ENCODE measurements at places on chromosomes 7 and 10. TPM values are rescaled to one million over a fixed set of nuclear protein-coding genes. Genes with fewer than 3 reads are reported as not detected.

The PLEKHS1 gene
- not detected for total RNA-seq

The TAF3 gene
- total RNA-seq = 16.8 TPM

- peak overlapping the region; percentile 74 for H3K27ac ChIP-seq
- H3K27me3 ChIP-seq = peaks cover 34% of the 10 kb centered on the region
- no peak overlapping the region for H3K4me3 ChIP-seq
These were observed 134.8 kb upstream of the NAMPT start for GRCh38 chr7:106419455-106420182.

- no peak overlapping the region for H3K4me3 ChIP-seq
- H3K36me3 ChIP-seq = no peaks in the 10 kb centered on the region
- DNase-seq = no peak
- no peaks in the 10 kb centered on the region for H3K4me1 ChIP-seq
These were observed 90.8 kb downstream of the DNAJB9 start for GRCh38 chr7:108660465-108660864.

GRCh38 chr10:23754179-23754578 is 315.3 kb downstream of the OTUD1 start:
- DNase-seq = no peak
- no peaks in the 10 kb centered on the region for H3K4me1 ChIP-seq
- H3K27me3 ChIP-seq = peaks cover 32% of the 10 kb centered on the region
- H3K27ac ChIP-seq = no peak overlapping the region
- no peak overlapping the region for H3K4me3 ChIP-seq

All from activated naive CD8-positive, alpha-beta T cell treated with anti-CD3 and anti-CD28 coated beads for 36 hours (primary cell).